ENCODE measurements at places on chromosomes 12 and 14. TPM values are rescaled to one million over a fixed set of nuclear protein-coding genes. Genes with fewer than 3 reads are reported as not detected.
A peak's percentile ranks its signal among the peaks of the same experiment; 100 is the strongest.

DNA sequence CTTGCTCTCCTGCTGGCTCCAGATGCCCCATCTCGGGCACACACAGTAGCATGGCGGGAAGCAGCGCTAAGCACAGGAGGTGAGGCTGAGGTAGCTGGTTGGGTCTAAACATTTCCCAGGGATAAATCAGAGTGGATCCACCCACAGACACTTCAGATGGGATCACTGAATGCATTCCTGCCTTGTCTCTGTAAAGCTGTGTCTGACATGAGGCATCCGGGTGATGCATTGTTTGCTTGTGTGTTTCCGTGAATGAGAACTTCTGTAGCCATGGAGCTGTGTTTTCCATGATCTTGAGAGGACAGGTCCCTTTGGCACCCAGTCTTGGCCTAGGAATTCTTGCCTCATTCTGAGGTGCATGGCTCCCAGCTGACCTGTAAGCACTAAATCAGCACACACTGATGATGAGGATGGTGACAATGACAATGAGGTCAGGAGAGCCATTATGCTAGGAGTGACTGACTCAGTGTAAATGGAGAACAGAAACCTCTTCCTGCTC is 6.7 kb upstream of the KRT75 start:
- DNase-seq: no peak

DNA sequence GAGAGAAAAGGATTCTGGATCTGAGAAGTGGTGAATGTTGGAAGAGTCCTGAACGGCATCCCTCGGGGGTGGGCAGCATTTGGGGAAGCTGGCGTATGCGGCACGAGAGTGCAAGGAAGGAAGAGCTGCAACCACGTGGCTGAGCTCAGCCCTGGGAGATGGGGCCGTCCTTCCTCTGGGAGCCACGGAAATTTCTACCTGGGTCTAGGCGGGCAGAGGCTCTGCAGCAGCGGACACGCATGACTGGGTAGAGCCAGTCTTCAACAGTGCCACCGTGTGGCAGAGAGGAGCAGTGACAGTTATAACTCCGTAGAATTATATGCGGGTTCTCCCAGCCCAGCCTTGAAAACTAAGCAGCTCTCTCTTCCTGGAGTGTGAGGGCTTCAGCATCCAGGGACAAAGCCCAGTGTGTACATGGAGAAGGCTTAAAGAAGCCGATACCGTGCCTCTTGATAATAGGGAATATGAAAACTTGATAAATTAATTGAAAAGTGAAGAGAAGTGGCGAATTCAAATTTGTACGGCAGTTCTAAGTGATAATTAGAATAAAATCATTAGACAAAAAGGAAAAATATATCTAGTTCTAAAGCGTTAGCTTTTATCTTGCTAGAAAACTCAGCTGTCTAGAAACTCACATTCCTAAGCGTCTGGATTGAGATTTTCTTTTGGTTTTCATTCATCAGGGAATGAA is 82.9 kb upstream of the STXBP6 start:
- peak; percentile 53 for DNase-seq

The PGF gene
- 5.5 TPM for polyA plus RNA-seq

DNA sequence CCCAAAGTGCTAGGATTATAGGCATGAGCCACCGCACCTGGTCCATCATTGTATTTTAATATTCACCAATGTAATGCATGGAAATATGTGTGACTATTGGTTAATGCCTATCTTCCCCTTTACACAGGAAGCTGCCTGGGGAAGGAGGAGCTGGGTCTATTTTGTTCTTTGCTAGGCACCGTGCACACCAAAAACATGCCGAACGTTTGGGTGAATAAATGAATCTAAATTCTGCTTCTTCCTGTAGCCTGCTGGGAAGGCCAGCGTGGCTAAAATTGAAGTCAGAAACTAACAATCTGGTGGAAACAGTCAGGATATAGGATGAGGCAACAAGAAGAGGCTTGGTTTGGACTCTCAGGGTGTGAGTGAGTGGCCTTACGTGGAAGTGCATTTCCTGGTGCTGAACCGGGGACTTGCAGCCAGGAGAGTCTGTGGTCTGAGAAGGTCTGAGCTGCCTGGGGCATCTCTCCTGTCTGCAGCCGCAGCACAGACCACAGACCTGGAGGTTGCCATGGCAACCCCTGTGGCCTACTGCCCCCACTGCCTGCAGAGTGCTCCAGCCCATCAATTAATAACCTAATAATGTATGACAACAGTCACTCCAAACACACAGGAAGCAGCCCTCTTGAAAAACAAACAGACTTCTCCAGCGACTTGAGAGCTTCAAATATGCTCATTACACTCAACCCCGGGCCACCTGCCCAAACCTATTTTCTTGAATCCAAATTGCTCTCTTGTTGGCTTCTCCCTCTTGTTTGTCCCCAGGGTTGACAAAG is 5.5 kb upstream of the GPR68 start:
- no peak for DNase-seq

The MYO1H gene
- 1.7 TPM for polyA plus RNA-seq

The SLC24A4 gene
- polyA plus RNA-seq: 0.25 TPM

The SLC2A3 gene
- polyA plus RNA-seq: 21.1 TPM

- no peak for DNase-seq
Observed at GRCh38 chr12:71685312-71685906, 473 bp upstream of the TMEM19 start.

GRCh38 chr12:6955108-6956020 is 4.2 kb downstream of the PTPN6 start:
- no peak for DNase-seq

GRCh38 chr12:58424735-58425392 is 483.5 kb downstream of the ATP23 start:
- DNase-seq: no peak

GRCh38 chr14:29756019-29756385 is 171.6 kb downstream of the PRKD1 start:
- DNase-seq: no peak

GRCh38 chr12:49693931-49694444 is 13.2 kb downstream of the FMNL3 start:
- no peak for DNase-seq

DNA sequence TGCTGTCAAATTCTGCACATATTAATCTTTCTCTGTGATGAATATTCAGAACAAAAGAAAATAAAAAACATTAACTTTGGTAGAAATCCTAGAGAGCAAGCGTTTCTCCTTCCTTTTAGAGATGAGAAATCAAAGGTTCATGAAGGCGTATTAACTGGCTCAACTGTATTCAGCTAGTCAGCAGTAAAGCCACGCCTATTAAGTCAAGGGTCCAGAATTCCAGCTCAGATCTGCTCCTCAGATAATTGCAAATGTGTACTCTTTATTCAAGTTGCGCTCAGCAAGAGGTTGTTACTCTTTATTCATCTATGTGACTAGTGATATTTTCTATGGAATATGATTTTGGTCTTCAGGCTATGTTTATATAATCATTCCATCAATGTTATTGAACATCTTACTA is 13.1 kb upstream of the POC1B start:
- DNase-seq: no peak

Measured in left kidney (tissue), 8 donors.